Retina (tissue), 1 donor: ENCODE measurements at places on chromosomes 6 and 20.
A peak's percentile ranks its signal among the peaks of the same experiment; 100 is the strongest.

DNA sequence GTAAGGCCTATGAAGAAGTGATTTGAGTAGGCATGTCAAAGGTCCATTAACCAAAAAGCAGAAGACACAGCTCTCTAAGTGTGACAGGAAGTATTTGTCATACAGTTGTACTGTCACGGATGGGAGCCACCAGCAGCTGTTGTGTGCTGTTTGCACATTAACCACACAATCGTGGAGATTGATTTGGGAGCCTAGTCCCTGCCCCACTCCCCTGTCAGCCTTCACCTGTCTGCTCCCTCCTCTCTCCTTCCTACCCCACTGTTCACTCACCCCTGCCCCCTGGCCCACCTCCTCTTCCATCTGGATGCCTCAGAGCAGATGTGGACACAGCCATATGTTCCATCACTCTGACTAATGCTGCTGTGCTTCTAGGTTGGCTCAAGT is 124.7 kb upstream of the SPACA1 start:
- DNase-seq, result no peak

DNA sequence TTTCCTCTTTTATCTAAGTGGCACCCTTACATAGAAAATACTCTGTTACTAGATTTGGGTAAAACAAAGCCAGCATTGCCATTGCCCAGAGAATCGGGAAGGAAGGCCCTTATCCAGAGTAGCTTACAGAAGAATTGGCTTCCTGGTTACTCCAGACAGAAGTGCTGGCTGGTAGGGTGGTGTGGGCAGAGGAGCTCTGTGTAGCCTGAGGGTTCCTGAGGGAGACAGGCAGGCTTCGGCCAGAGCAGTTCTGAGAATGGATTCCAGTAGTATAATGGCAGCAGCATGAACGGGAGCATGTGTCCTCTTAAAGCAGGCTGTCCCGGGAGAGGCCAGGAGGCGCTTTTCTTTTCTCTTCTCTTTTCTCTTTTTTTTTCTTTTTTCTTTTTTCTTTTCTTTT is 11.9 kb downstream of the CUL9 start:
- DNase-seq, result no peak

- DNase-seq, result no peak
Measured at GRCh38 chr6:33034554-33034953, 25.2 kb upstream of the HLA-DOA start.

- DNase-seq, result no peak
Measured at GRCh38 chr20:21344961-21345360, 41.8 kb downstream of the XRN2 start.

DNA sequence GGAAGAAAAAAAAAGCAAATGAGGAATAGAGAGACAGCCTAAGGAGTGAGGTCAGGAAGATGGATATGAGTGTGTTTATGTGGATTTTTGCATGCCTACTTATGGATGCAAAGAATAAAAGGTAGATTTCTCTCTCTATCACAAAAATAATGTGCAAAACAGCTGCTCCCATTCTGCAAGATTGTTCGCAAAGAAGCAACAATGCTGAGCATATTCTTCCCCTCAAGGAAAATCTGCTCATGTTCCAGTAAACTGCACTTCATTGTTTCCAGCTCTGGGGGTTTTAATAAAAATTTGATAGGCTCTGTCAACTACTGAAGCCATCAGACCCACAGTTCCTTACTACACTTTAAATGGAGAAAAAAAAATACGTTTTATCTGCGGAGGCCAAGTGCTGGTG is 177.3 kb downstream of the COL9A1 start:
- DNase-seq, result peak; percentile 15

GRCh38 chr20:62924442-62925075 is 1.7 kb downstream of the DIDO1 start:
- peak; percentile 27 for DNase-seq

DNA sequence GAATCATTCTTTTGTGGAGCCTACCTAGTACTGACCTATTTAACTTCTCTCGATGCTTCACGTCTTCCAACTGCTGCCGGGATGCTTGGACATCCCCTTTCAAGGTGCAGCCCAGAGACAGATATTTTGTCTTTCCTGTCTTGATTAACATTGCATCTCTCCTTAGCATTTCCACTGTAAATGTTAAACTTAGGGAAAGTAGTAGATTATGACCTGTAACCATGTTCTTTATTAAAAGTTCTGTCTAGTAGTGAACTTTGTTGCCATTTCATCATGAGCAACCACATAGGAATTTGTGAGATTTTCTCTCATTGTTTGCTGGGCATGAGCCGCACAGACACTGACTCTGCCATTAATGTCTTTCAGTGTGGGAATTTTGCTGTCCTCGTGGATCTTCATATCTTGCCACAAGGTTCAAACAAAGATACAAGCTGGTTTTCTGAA is 117.9 kb downstream of the JAG1 start:
- DNase-seq, result no peak

GRCh38 chr6:142167071-142167470 is 20.0 kb downstream of the VTA1 start:
- no peak for DNase-seq

- no peak for DNase-seq
Measured at GRCh38 chr6:146868671-146869209, 270.0 kb downstream of the ADGB start.

GRCh38 chr6:90860822-90861601 is 274.1 kb upstream of the MAP3K7 start:
- no peak for DNase-seq

GRCh38 chr6:144932621-144933020 is 647.5 kb downstream of the UTRN start:
- no peak for DNase-seq

DNA sequence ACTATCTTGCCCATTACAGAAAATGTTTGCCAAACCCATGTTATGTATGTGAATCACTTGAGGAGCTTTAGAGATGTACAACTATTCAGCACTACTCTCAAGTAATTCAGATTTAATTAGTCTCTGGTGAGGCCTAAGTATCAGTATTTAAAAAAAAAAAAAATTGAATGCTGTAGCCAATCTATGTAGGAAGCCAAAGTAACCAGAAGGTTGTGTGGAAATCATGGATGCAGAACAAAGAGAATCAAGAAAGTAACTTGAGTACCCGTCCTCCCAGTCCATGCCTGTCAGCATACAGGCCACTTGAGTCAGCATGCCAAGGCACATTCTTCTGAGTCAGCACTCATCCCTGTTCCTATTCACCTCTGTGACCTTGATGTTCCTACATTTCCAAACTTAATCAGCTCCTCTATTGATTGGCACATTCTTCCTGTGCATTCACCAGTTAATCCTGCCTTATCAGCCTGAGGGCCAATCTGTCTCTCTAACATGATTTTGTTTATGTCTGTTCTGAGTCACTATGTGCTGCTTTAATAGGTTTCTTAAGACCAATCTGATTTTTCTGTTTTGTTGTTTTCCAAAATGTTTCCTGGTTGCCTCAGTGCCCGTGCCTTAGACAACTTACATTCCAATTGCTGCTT is 165.6 kb downstream of the KCNQ5 start:
- no peak for DNase-seq

GRCh38 chr20:53524589-53525312 is 68.9 kb downstream of the ZNF217 start:
- no peak for DNase-seq

DNA sequence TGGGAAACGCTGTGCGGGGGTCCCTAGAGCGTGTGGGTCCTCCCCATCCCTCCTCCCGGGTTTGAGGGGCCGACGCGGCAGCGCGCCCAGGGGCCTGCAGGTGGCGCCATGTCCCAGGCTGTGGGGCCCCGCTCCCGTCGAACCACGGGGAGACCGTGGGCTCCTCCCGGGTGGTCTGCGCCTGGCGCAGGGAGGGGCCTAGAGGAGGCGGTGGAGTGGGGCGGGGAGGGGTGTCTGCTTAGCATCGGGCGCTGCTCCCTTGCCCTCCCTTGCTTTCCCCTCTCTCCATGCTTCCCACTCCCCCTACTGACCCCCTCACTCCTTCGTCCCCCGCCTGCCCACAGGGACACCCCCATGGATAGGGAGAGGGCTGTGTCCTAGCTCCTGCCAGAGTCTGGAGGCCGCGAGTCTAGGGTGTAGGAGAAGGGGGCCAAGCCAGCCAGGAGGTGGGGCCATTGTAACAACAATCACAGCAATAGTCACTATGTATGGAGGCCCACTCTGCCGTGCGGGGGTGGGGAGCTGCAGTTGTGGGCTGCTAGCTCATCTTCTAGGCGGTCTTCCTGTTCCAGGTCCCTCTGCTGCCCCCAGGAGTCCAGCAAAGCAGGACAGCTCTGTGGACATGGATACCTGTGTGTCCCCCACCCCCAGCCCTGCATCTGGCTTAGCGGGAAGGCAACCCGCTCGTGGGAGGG is 51.7 kb downstream of the CHMP4B start:
- DNase-seq, result peak; percentile 69

- DNase-seq, result no peak
Measured at GRCh38 chr6:119461187-119461586, 111.6 kb upstream of the MAN1A1 start.

- DNase-seq, result no peak
Measured at GRCh38 chr6:14996892-14997291, 249.0 kb upstream of the JARID2 start.

GRCh38 chr6:53703047-53703446 is 37.5 kb upstream of the KLHL31 start:
- no peak for DNase-seq

DNA sequence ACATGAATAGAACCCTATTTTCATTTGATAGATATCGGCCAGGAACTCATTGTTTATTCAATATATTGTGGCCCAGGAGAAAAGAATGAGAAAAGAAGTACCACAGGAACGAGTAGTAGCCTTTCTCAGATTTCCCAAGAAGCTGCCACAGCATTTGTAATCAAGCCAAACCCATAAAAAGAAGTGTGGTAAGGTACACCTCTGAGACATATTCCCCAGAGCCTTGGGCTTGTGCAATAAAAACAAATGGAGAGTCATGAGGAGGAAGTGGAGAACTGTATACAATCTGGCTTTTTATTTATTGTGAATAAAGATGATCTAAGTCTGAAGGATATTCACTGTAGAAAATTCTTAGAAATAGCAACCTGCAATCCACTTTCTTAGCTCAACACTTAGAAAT is 36.7 kb downstream of the KIF6 start:
- DNase-seq, result no peak

GRCh38 chr6:22322103-22323030 is 25.5 kb upstream of the PRL start:
- peak; percentile 17 for DNase-seq

DNA sequence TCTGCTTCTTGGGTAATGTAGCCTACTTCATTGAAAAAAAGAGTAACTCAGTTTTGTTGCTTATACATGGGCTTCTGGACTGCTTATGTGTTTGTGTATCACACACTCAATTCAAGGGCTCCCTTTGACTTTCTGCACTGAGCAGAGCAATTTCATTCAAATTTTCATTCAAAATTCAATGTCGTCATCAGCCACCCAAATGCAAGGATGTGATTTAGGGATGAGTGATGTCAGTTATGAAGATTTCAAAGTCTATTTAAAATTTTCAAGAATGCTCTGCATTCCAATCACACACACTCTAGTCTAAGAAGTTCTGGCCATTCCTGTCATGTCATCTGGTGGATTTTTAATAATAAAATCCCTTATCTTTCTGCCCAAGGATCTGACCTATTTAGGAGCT is 344.5 kb upstream of the ZFP64 start:
- no peak for DNase-seq

DNA sequence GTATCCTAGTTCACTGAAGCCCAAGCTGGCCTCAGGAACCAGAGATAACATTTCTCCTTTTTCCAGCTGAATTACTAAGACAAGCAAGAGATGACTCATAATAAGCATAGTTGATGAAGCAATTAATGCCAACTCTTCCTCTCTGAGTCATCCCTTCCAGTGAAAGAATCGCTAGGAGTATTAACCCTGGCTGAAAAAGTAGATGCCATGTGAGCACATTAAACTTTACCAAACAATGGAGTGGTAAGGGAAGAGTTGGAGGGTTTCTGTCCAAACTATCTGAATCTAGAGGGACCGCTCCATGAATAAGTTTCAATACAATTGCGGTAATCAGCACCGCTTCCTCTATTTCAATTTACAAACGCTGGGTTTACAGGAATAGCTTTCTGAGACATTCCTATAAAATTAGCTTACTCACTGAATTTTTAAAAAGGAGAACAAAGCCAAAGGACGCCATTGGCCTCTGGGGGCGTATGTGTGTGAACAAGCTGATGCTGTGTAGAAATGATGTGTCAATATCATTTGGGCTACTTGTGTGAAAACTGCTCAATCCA is 48.3 kb downstream of the ATXN1 start:
- DNase-seq, result no peak

DNA sequence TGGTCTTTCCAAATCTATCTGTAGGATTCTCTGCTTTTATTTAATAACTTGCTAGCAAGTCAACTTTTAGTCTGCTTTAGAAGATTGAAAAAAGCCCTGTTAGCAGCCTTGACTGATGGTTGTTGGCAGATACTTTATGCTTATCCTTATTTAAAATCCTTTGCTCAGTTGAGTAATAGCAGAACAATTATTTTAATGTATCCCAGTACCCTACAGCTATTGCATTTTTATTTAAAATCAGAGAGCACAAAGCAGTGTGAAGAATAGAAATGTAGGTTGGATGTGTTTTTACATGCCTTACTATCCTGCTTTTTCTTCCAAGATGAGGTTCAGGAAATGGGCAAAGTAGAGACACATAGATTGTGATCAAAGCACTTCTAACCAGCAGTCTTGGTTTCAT is 147.1 kb upstream of the LAMP5 start:
- DNase-seq, result no peak

DNA sequence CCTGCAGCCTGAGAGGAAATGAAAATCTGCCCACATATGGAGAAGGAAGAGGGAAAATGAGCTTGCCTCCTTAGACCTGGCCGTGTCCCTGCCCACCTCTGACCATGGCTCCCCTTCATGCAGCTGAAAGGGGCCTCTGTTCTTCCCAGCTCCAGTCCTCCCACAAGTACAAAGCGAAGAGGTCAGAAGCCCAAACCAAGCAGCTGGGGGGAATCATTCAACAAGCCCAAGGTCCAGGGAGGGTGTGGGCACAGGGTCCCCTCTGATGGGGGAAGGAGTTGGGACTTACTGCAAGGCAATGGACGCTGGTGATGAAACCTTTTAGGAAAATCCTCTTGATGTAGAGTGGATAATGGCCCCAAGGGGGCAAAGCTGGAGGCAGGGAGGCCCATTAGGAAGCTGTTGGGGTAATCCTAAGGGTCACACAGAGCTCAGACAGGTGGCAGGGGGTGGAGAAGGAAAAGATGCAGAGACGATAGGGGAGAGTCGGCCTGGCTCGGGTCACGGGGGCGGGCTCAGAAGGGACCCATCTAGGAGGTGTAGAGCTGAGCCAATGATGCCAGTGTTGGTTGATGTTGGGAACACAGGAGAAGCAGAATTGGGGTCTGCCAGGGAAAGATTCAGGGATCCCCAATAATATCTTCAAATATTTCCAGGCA is 16.1 kb upstream of the GRM4 start:
- DNase-seq, result no peak

DNA sequence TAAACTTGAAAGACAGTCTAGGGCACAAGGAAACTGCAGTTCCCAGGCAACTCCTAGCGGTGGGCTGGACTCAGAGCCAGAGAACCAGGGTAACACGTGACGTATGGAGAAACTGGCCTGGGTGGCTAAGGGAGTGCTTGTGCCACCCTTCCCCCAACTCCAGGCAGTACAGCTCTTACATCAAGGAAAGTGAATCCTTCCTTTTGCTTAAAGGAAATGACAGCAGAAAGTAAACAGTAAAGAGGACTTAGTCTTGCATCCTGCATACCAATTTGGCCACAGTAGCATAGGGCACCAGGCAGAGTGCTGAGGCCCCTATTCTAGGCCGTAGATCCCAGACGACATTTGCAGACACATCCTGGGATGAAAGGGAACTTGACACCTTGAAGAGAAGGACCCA is 322.8 kb downstream of the CD109 start:
- DNase-seq, result no peak

GRCh38 chr20:24117383-24117782 is 128.8 kb upstream of the GGTLC1 start:
- no peak for DNase-seq

GRCh38 chr6:43714311-43715055 is 26.9 kb upstream of the MRPS18A start:
- no peak for DNase-seq
